ENCODE measurements at places on chromosomes 7 and 10.

DNA sequence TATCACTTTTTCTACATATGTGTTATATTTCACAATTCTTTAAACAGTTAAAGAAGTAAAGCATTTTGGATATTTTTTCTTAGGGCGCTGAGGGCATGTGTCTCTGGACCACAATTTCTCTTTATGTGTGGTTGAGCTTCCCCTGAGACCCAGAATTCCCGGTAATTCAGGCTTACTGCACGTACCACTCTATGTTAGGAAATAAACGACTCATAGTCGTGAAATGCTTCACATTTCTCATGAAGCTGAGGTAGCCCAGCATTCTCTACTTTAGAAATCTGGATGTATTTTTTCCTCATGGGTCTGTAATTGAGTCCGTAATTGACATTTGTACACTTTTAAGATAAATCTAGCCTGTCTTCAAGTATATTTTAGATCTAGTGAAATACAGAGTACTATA lies 170.6 kb downstream of the FZD1 start:
- no peak for DNase-seq

DNA sequence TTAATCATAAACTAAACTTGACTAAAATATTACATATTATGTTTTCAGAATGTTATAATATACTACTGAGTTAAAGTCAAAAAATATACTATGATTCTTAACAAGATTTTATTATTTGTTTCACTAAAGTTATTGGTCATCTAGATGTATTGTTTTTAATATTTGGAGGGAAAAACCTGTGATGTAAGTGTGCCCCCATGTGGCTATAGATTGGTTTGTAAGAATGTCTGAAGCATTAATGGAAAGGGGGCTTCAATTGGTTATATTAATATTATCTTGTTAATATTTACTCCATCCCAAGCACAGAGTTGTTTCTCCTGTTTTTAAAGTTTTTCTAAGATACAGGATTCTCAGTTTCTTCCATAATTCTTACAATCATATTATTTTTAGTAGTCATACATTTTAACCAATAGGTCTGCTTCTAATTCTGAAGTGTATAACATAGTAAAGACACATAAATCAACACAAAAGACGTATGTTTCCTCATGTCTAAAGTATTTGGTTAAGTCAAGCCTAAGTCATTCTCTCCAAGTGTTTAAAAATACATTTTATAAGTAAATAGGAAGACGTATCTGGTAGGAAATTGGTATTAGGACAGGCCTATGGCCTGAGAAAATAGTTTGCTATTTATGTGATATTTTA lies 58.0 kb downstream of the GNAT3 start:
- peak; percentile 13 for DNase-seq

DNA sequence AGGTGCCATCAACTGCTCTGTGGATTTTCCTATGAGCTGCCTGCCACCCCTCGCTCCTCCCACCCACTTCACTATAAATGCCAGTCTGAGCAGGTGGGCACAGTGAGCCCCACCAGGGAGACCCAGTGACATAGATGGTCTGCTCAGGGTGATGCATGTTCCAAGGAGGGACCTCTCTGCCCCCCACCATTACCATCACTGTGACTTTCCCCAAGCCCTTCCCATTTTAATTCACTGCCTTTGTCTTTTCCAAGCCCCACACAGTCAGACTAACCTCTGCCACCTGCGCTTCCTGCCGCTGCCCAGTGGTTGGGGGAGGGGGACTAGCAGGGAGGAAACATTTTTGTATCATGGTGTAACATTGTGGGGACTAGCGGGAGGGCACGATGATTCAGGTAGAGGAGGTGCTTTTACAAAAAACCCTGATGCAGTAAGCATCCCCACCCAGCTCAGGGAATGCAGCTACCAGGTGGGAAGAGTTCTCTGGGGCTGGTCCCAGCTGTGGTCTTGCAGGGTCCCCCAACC lies 24.6 kb downstream of the PRSS2 start:
- DNase-seq, result no peak

GRCh38 chr7:116172353-116172752 lies 38.0 kb upstream of the TES start:
- DNase-seq, result no peak

- DNase-seq, result no peak
Measured at GRCh38 chr10:133359972-133360610, 2.3 kb upstream of the FUOM start.

DNA sequence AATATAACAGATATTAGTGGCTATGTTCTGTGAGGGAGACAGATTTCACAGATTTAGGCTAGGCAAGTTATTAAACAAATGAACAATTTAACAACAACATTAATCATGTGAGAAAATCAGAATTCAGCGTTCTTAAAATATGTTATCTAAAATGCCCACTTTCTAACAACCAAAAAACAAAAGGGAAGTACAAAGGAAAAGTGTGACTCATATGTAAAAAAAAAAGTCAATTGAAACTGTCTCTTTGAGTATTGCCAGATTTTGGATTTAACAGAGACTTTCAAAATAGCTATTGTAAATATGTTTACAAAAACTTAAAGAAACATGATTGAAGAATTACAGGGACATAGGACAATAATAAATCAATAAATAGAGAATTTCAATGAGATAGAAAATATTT lies 34.8 kb upstream of the ARHGAP22 start:
- DNase-seq, result no peak

DNA sequence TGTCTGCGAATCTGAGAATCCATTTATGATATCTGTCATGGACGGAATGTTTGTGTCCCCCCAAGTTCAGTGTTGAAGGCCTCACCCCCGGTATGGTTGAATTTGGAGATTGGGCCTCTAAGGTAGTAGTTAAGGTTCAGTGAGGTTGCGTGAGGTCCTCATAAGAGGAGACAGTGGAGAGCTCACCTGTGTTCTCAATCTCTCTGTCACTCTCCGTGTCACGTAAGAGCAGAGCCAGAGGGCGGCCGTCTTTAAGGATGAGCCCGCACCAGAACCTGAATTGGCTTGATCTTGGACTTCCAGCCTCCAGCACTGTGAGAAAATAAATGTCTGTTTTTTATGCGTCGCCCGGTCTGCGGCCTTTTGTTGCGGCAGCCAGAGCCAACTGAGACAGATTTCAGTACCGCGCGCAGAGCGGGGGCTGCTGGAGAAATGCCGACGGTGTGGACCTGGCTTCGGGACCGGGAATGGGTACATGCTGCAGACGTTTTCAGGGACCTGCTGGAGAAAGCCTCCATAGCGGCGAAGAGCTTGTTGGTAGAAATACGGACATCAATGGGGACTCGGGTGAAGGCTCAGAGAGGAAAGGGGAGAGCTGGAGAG lies 40.2 kb downstream of the WDR37 start:
- no peak for DNase-seq

DNA sequence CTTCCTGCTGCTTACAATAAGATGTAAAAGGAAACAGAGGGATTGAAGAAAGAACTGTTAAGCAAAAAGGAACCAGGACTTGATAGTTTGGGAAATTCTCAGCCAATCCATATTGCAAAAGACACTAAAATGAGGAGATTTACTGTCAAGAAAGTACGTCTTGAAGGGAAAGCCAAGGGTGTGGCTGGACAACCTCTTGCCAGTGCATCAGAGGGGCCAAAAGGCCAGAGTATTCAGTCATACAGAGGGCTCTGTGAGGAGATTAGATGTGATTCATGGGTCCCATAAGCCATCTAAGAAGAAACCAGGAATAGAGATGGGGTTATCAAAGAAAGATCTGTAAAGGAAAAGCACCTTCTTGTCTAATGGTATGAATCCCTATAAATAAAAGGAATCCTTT lies 25.4 kb upstream of the NPVF start:
- no peak for DNase-seq

- DNase-seq, result no peak
Measured at GRCh38 chr7:76509931-76510877, at the start of gene UPK3B. TSS of gene UPK3B (plus strand) at chr7:76510552. CDS start at chr7:76510653, 101 bp downstream.

DNA sequence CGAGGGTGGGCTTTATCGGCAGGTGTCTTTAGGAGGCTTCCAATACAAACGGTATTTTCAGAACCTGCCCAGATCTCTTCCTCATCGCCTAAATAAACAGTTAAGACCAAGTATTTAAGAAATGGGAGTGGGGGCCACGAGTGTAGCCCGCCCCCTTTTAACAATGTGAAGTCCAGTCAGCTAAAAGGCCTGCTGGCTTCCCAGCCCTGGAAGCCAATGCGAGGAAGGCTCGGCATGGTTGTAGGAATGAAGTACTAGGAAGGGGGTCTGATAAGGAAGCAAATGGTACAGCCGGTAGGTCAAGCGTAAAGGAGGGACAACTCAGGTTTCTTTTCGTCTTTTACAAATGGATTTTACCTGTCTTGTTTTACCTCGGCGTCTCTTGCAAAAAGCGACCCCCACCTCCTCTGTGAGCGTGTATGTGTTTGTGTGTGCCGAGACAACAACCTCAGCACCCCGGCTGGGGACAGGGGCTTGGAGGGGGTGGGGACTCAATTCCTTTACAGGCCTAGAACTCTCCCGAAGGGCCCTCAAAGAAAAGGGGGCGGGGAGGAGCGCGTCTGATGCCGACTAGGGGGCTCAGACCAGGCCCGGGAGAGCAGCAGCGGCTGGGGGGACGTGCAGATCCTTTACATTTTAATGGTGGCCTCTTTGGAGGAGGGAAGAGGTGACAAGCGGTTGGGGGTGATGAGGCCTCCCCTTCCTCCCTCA lies 147.6 kb downstream of the GPR85 start:
- DNase-seq, result no peak

DNA sequence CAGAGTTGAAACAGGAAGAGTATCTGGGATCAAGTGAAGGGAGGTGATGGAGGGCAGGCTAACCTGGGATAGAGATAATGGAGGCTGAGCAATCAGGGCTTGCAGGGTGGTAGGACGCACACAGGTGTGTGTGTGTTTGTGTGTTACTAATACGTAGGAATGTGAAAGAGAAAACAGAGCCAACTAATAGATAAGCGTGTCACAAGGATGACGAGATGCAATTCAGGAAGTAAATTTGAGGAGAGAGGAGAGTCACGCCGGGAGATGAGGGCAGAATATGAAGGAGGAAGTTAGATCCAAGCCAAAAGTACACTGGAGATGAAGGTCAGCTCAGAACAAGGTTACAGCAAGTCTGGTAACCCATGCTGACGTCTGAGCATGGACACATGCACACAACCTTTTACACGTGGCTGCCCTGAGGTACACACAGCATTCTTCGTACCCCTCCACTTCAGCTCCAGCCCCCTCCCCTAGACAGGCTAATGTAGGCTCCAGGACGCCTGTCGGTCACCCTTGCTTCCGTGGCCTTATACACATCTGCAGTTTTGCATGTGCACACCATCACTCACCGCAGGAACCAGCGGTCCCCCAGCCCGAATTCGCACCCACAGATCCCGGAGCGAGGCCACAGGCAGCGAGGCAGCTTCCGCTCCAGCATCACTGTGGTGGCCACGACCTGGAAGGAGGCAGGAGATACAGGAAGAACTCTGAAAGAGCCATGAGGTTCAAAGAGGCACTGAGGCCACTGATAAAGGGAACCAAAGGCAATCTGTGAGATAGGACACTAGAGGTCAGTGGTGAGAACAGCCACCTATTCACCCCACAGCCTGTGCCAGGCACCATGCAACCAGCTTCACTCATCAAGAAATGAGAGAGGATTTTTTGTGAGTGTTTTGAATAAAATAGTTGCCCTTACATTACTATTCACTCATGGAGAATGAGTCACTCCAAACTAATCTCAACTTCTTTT lies 23.7 kb upstream of the TRPV6 start:
- DNase-seq, result no peak

DNA sequence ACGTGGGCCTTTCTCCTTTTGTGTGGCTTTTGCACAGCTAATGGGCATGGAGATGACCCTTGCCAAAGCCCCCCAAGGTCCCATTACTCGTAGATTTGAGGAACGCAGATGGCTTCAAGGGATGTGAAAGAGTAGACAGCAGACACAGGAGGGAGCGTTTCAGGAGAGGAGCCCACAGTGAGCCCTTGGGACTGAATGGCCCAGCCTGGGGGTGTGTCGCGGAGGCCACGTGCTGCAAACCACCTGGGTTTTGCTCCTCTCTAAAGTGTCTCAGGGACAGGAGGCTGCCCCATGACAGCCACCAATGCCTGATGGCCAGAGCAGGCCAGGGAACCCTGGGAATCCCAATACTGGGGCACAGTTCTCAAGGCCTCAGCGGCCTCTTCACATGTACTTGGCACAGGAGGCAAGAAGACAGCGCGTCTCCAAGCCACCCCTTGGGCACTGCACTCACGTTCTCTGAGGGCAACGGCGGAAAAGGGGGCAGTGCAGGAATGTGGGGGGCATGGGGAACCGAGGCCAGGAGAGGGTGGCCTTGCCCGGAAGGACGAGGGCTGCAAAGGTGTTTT lies 185.2 kb downstream of the WDR37 start:
- DNase-seq, result no peak

DNA sequence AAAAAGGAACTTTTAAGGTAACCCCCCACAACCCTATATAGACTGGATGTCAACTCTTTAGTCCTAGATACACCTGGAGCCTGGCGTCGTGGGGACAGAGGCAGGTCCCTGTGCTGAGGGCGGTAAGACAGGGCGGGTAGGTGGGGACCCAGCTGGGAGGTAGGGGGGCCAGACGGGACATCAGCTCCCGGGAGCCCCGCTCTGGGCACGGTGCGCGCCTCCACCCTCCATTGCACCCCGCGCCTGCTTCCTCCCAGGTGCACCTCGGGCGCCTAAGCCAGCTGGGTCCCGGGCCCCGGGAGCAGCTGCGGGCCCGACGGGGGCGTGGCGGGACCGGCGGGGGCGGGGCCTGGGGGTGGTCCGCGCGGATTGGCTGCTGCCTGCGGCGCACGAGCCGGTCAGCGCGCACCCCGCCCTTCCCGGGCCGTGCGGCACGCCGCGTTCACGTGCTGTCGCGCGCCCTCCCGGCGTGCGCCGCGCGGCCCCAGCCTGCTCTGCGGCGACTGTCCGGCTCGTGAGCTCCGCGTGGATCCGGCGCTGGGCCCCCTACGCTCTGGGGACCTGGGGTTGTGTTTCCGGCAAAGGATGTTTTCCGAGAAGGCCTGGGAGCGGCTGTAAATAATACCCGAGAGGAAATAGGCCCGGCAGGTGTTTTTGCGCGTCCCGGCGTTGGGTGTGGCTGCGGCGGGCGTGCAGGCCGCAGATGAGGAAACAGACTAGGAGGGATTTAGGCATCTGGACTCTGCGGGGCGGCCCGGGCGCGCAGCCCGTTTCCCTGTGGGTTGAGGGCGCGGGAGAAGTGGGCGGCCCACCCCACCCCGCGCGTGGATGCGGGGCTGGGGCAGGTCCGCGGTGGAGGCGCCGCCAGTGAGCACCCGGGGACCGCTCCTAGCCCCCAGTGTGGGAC lies 39.1 kb upstream of the PFKFB3 start:
- DNase-seq, result no peak

- DNase-seq, result no peak
Measured at GRCh38 chr7:818031-818699, 14.1 kb upstream of the SUN1 start.

- DNase-seq, result peak; percentile 49
Measured at GRCh38 chr10:83539528-83540308, 599.6 kb upstream of the GHITM start.

Data from NCI-H510A treated with DMSO at 0.1 percent for 48 hours (cell line).